ENCODE measurements at places on chromosomes 12 and 14.

DNA sequence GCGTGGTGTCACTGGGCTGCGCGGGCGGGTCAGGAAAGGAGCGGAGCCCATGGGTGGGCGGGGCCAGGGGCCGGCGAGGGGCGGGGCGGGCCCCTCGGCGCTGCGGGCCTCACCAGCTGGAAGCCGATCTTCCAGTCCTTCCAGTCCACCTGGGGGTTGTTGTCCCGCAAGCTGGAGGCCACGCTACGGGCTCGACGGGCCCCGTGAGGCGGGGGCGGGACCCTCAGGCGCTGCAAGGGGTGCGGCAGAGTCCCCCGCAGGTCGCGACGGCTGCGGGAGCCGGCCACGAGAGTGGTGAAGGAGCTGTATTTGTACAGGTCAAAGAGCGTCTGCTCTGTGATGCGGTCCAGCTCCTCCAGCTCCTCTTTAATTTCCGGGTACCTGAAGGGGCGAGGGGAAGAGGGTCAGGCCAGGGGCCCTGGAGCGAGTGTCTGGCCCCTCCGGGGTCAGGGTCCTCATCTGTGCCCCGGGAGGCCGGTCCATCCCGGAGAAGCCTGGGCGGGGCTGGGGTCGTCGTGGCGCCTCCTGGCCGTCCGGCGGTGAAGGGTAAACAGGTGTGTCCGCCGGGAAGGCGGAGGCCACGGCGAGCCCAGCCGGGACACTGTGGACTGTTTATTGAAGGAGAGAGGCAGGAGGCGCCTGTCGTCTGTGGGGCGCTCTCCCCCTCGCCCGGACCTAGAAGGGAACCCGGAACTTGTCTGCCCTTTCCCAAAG is 11.9 kb downstream of the SCNN1A start:
- peak; percentile 59 for DNase-seq

DNA sequence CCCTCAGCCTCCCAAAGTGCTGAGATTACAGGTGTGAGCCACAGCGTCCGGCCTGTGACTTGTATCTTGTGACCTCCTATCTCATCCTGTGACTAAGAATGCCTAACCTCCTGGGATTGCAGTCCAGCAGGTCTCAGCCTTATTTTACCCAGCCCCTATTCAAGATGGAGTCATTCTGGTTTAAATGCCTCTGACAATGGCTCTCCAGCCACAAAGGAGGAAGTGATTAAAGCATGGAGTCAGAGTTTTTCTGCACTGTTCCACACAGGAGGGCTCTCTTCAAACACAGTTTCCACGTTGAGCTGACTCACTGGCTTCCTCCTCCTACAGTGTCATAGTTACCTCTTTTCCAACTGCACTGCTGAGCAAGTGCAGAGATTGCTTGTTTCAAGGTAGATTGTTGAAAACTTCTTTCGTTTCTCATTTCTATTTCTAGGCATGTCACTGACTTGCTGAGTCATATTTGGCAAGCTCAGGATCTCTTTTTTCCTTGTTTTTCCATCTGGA is 383.8 kb downstream of the PCNX1 start:
- DNase-seq = peak; percentile 24

DNA sequence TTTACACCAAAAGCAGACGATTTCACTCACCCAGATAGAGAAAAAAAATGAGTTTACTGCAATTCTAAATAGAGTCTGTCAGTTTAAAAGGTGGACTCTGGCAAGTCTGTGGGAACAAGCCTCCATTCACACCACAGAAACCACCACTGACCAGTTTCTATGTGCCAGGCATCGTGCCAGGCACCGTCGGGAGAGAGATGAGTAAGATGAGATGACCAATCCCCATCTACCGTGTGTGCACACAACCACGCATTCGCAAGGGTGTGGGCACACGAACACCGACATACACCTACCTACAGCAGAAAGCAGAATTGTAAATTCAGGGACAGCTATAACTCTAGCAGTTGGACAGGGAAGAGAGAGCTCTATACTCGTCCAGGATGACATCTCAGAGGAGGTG is 58.3 kb downstream of the PRIMA1 start:
- no peak for DNase-seq

GRCh38 chr12:79935624-79936345 is 888 bp upstream of the PPP1R12A start:
- no peak for DNase-seq

DNA sequence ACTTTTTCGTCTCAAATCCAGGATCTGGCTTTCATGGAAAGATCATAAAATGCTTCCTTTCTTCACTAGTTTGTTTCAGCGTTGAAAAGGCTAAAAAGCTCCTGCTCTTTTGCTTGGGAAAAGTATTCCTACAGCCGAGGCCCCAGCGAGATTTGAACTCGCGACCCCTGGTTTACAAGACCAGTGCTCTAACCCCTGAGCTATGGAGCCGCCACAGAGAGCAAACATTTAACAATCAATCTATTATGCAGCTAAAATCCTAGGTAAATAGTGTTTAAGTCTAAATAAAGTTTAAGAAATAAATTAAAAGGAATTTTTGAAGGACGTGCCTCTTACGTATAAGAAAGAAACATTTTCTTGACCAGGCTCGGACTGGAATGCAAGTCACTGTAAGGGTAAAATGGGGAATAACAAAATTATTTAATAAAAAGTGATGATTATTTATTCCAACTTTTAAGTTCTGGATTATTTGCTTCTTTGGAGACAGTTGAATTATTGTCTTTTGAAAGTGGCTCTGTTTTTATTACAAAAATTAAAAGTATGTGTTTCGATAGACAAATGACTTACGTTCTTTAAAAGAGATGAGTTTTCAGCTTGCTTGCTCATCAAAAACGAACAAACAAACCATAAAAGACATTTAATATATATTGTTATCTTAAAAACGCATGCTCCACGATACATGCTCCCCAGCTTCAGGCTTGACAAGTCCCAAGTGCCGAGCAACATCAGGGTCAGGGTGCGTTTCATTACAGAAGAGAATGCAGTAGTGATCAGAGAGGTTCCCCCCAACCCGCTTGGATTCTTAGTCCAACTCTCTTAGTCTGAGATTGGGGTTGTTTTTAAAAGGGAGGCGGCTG is 10.2 kb downstream of the OR6S1 start:
- DNase-seq = peak; percentile 47

GRCh38 chr12:46369474-46370379 is 2.8 kb downstream of the SLC38A2 start:
- DNase-seq = no peak

- no peak for DNase-seq
Measured at GRCh38 chr14:74988131-74988530, 14.6 kb upstream of the EIF2B2 start.

GRCh38 chr14:33280646-33281045 is 342.0 kb downstream of the NPAS3 start:
- no peak for DNase-seq

DNA sequence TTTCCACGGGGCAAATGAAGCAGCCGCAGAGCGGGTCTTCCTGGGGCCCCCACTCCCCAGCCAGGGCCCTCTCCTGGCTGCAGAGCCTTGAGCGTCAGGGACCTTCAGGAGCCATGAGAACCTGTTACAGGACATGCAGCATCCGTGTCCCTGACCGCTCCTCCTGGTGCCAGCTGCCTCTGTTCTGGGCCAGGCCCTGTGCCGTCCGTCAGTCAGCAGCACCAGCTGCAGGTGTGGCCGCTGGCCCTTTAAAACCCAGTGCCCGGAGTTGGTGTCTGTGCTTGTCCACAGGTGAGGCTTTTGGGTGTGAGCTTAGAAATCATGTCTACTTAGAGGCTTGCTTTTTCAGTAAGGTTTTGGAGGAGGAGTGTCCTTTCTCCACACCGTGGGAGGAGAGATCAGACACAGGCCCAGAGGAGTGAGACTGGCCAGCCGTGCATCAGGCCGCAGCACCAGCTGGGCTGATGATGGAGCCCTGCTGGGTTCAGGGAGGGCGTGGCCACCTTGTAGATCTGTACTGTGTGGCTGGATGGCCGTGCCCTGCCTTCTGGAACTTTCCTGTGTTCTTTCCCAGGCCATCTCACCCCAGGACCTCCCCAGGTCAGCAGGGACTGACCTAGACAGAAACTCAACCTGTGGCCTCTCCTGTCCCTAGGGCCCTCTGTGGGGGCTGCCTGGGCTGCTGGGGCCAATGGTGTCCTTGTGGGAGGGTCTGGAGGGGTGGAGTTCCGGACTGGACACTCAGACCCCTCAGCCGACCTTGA is 27.1 kb downstream of the AACS start:
- DNase-seq = no peak

- DNase-seq = no peak
Measured at GRCh38 chr14:60968099-60968498, 12.8 kb downstream of the TRMT5 start.

- no peak for DNase-seq
Measured at GRCh38 chr14:26463136-26463535, 134.7 kb downstream of the NOVA1 start.

DNA sequence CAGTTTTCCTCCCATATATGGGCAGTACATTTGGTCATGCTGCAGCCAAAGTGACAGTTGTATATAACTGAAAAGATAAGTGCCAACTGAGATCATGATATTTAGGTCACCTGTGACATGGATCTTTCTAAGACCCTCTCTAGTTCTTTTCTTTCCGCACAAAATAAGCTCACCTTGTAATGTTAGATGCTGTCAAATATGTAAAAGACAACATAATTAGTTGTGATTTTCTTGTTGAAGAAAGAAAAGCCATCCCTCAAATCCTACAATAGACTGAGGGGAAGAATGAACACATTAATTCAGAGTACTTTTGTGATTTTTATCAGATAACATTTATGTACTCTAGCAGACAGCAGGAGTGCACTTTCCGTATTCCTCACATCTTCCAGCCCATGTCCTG is 37.4 kb downstream of the OVCH1 start:
- DNase-seq = no peak

- no peak for DNase-seq
Measured at GRCh38 chr12:75960086-75960910, 71.3 kb downstream of the PHLDA1 start.

- DNase-seq = no peak
Measured at GRCh38 chr12:116996621-116997020, 85.9 kb downstream of the FBXW8 start.

- peak; percentile 60 for DNase-seq
Measured at GRCh38 chr14:50830932-50831725, at the start of gene NIN. Gene NIN, minus strand, starts transcription at chr14:50831162. Its CDS starts 9,106 bp downstream, at chr14:50822056.

GRCh38 chr14:22291406-22291805 is 297.6 kb downstream of the DAD1 start:
- no peak for DNase-seq

DNA sequence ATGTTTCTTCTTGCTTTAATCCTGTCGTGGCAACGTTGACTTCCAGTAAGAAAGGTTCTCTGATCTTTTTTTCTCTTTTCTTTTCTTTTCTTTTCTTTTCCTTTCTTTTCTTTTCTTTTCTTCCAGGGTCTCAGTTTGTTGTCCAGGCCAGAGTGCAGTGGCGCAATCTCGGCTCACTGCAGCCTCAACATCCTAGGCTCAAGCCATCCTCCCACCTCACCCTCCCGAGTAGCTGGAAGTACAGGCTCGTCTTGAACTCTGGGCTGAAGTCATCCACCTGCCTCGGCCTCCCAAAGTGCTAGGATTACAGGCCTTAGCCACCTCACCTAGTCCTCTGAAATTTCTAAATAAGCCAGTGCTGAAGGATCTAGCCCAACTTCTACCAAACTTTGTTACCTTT is 1.3 kb upstream of the MAP3K9 start:
- no peak for DNase-seq

All from activated T-cell treated with anti-CD3 and anti-CD28 coated beads for 4 hours (primary cell).